ENCODE measurements at places on chromosomes 12 and 14.

DNA sequence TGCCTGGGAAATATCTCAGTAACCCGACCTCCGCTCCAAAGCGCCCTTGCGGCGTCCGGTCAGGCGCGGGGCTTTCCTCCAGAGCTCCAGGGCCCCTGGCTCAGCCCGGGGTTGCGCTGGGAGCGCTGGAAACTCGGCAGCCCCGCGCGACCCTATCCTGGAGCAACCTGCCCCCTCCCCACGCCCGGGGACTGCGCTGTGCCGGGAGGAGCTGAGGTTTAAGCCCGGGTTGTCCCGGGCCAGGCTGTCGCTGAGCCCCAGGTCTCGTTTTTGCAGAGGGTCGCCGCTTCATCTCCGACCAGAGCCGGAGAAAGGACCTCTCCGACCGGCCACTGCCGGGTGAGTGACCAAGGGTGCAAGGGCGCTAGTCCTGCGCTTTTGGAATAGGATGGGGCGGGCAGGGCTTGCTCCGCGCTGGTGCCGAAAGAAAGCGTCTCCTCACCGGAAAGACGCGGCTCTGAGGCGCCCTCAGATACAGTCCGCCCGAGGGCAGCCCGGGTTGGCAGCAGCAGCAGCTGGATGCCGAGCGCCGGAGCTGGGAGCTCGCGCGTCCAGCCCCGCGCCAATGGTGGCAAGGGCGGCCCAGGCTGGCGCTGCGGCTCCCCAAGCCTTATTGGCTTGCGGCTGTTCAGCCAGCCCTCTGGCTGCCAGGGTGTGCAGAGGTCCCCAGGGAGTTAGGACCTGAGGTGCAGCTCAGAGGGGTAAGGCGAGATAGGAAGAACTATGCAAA, 1.5 kb downstream of the SPX start:
- DNase-seq: peak; percentile 76

DNA sequence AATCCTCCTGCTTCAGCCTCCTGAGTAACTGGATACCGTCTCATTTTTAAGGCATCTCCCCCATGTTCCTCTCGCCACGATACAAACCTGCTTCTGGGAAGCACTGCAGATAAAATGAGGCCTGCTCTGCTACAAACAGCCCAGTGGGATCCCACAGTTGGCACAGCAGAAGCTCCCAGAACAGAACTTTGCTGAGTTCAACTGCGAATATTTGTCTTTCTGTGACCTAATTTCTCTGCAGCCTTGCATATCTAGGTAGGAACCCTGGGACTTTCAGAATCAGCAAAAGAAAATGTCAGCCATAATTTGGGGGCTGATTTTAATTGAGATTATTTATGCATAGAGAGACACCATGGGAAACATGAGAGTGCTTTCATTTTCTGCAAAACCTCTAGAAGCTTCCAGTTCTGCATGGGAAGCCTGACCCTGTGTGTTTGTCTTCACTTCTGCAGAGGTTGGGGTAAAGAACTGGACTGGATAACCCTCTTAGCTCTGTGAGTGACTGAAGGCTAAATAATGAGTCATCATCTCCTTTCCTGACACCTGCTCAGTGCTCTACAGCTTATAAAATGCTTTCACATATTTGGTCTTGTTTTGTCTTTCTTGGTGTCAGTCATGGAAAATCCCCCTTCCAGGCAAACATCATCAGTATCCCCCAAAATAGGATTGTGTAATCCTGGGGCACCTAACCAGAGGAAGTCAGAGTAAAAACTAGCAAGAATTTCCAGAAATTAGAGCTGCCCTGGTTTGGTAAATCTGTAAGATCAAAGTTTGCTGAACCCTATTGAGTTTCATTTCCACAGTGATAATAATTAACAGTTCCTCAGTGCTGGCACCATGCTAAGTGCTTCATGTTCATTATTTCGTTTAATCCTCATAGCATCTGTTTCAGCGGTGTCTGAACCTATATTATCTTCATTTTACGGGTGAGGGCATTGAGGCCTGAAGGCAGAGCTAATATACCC, 185.8 kb downstream of the SLC15A4 start:
- DNase-seq: no peak

DNA sequence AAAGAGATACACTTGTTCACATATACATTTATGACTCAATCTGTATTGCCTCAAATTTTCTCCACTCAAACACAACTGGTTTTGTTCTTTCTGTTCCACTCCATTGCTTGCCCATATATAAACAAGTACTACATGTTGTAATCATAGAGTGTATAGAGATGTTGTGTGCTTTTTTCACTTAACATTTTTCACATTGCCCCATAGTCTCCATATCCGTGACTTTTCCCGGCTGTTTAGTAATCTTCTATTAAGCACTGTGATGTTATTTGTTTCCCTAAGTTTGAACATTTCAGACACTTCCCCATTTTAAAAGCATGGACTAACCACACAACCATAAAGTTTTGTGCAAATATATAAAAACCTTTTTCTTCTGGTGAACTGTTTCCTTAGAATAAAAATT, 45.5 kb upstream of the PTPRR start:
- DNase-seq: no peak

GRCh38 chr14:104143521-104144452, 5.4 kb downstream of the KIF26A start:
- no peak for DNase-seq

DNA sequence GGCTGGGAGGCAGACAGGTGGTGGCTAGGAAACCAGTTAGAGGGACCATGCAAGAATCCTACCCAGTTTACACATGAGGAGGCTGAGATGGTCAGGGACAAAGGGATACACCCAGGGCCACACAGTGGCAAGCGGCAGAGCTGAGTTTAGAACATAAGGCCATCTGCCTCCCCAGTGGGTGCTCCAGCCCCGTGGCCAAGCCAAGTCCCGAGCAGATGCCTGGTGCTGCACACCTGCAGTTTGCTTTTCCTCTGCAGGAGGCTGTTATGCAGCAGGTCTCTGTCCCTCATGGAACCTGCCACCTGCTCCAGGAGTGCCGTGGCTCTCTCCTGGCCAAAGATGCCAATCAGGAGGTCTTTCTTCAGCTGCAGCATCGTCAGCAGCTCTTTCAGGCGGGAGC, 70.8 kb downstream of the SYNE3 start:
- no peak for DNase-seq

- peak; percentile 49 for DNase-seq
Observed at GRCh38 chr14:26966908-26967307, 369.1 kb upstream of the NOVA1 start.

DNA sequence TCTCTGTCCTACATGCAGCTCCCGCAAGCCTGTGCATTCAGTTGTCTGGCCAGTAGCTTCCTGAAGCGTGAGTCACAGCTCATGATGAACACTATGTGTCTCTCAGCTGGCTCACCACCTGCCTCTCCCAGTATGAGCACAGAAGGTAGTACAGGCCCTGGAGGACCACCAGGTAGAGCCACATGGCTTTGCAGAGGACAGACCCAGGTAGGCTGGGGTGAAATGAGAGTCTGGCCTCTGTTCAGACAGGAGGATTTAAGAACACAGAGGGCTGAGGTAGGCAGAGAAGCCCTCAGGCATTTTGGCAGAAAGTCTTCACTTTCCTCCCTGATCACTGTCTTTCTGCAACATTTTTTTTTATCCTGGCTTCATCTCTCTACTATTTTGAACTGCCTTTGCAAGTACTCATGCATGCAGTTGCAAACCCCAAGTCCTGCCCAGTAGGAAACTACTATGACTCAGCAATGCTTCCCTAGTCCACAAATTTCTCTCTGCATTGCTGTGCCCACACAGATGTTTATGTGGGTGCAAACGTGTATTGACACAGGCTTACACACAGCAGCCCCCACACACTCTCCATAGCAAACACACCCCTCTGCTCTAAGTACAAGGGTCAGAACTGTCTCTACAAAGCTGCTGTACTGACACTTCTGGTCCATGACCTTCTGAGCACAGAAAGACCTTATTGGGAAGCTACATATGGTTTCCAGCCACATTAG, 7.2 kb upstream of the SDR9C7 start:
- peak; percentile 52 for DNase-seq

DNA sequence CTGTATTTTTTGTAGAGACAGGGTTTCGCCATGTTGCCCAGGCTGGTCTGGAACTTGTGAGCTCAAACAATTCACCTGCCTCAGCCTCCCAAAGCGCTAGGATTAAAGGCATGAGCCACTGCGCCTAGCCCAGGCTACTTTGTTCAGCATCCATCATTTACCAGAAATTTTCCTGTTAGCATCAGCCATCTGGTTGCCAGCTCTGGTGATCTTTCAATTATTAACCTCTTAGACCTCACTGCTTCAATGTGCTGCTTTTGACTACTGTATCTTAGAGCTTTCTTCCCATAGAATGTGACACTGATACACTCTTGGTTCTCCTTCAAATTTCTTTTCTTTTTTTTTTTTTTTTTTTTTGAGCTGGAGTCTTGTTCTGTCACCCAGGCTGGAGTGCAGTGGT, 5.4 kb upstream of the AMHR2 start:
- no peak for DNase-seq

DNA sequence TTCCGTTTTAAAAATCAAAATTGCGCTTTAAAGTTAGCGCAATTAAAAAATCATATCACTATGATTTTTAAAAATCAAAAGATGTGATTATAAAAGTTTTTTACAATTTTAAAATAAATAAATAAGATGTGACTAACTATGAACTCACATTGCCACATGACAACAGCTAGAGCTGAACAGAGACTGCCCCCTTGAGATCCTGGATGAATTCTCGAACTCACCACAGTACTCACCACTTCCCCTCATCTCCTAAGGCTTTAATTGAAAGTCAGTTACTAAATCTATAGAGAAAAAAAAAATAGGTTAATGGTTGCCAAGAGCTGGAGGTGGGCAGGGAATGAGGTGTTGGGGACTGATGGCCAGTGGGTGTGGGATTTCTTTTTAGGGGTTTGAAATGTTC, 384.2 kb downstream of the ZFP36L1 start:
- peak; percentile 69 for DNase-seq

- DNase-seq: peak; percentile 56
Observed at GRCh38 chr12:95859344-95859816, 628 bp downstream of the SNRPF start.

- no peak for DNase-seq
Observed at GRCh38 chr12:110372056-110372425, 31.5 kb downstream of the ANAPC7 start.

DNA sequence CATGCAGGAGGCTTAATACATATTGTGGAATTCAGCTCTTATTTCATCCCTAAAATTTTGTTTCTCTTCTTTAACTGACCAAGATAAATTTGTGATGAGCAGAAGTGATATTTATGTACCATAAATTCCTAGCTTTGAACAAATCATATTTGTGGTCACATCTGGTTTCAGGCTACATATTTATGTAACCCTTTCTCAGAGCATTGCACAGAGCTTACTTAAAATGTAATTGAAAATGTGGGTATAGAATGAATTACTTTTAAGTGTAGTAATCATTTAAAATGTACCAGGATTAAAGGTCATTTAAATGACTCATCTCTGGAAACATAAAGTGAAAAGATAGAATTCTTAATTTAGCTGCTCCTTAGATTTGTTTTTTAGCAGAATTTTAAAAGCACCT, 129.9 kb upstream of the FRMD6 start:
- DNase-seq: no peak

DNA sequence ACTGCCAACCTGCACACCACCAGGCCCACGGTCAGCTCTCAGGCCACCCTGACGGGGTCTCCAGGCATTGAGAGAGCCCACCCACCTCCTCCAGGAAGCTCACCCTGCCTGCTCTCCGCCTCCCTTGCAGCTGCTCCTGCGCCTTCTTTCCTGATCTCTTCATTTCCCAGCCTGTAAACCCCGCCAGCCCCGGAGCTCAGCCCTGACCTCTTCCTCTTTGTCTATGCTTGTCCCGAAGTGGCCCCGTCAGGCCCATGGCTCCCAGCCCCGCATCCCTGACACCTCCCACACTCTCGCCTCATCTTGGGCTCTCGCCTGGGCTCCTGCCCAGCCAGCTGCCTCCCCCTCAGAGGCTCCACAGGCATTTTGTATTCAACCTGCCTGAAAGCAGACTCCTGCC, 139.3 kb downstream of the CALM1 start:
- DNase-seq: no peak

DNA sequence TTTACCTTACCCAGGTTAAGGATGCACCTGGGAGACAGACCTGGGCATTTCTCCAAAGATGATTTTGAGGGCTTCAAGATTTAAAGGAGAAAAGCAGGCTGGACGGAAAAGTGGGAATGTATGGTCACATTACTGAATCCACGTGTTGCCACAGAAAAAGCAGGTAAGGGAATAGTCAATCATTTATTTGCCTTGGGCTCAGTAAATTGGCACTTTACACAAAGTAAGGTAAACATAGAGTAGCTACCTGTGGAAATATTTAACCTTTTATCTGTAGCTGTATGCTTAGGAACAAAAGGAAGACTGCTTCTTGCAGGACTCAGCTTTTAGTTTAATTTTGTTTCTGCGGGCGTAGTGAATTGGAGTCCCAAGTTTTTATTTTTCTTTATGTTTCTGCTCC, 153.3 kb downstream of the SLCO1B3 start:
- no peak for DNase-seq

GRCh38 chr12:94297096-94297699, 148.8 kb downstream of the PLXNC1 start:
- no peak for DNase-seq

GRCh38 chr12:122421187-122421820, 1.2 kb downstream of the CLIP1 start:
- peak; percentile 58 for DNase-seq

DNA sequence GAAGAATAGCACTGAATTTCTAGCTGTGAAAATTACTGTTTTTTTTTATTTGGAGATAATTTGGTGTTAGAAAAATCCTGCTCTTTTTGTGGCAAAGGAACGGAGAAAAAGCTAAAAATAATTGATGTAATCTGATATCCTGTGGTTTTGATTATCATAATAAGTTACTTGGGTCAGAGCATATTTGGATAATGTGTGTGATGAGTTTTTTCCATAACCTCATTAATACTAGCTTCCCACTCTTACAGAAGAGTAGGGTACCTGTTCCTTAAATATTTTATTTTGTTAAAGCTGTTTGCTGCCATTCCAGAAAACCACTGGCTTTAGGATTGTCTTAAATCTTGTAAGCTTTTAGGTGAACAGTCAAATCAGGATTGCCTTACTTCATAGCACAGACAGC, 4.7 kb downstream of the PSMC6 start:
- DNase-seq: no peak

DNA sequence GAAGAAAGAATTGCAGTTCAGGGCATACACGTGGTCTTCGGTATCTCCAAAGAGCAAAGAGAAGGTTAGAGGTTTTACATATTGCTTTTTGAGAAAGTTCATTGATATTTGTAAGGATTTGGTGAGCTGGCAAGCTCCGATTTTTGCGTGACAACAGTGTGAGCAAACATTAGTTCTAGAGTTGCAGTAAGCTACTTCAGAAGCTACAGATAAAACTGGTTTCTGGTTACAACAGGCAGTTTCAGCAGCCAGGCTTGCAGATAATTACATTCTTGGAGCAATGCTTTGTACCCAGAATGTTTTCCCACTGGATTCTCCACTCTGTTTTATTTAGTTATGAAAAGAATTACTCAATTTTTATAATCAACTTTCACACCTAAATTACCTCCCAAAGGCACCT, 28.2 kb downstream of the KLRK1 start:
- no peak for DNase-seq

GRCh38 chr12:57470970-57471656, 8.6 kb downstream of the ARHGAP9 start:
- DNase-seq: no peak

GRCh38 chr12:59723520-59723919, 127.7 kb downstream of the SLC16A7 start:
- DNase-seq: no peak

Data from Daoy (cell line).